ENCODE measurements at places on chromosomes 3 and 15.

DNA sequence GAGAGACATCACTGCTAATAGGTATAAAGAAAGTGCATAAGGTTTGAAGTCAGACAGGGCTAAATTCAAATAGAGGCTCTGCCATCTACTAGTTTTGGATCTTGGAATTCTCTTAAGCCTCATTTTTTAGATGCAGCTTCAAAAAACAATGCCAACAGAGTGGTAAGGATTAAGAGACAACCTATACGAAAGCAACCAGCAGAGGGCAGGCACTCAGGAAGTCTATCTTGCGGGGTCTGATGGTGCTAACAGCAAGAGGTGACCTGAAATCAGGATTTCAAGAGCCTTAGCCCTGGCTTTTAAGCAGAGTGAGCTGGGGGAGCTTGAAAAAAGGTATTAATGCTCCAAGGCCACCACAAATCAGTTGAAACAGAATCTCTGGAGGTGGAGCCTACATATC is 40.7 kb downstream of the LDHAL6B start:
- DNase-seq = peak; percentile 20

DNA sequence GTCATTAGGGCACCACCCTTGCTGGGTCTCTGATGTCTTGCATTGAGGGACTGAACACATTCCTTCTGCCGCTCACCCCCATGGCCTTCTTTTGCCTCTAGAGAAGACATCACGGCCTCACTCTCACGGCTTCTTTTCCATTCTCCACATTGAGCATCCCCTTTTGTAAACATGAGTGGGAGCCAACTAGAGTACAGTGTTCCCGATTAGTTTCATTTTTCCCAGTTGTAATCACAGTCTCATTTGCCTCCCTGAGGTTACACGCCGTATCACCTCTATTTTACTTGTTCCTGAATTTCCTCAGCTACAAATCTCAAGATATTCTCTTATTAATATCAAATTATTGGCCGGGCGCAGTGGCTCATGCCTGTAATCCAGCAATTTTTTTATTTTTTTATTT is 17.5 kb downstream of the USP13 start:
- DNase-seq = no peak

GRCh38 chr3:120839120-120839519 is 68.9 kb upstream of the STXBP5L start:
- no peak for DNase-seq

GRCh38 chr15:60966746-60967145 is 262.4 kb downstream of the RORA start:
- no peak for DNase-seq

- DNase-seq = no peak
These were observed 24.3 kb downstream of the NDUFAF1 start for GRCh38 chr15:41377978-41378377.

- no peak for DNase-seq
These were observed 3.5 kb downstream of the SMAD6 start for GRCh38 chr15:66705277-66706146.

DNA sequence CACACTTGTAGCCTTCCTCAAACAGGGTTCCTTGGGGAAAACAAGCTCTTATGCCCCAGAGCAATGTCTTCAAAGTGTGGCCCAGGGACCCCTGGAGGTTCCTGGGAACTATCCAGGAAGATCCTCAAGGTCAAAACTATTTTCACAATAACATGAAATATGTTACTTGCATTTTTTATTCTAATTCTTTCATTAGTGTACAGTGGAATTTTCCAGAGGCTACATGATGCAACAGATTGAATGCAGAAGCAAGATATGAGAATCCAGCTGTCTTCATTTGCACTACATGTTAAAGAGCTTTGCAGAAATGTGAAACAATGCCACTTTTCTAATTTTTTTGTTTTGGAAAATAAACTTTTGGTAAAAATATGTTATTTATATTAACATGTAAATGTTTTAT is 190.9 kb downstream of the SLC9A9 start:
- no peak for DNase-seq

GRCh38 chr3:14170531-14171159 is 7.8 kb downstream of the XPC start:
- DNase-seq = no peak

- no peak for DNase-seq
These were observed 32.5 kb downstream of the NPTN start for GRCh38 chr15:73600413-73601335.

- peak; percentile 33 for DNase-seq
These were observed 12.6 kb upstream of the HRG start for GRCh38 chr3:186653080-186653707.

DNA sequence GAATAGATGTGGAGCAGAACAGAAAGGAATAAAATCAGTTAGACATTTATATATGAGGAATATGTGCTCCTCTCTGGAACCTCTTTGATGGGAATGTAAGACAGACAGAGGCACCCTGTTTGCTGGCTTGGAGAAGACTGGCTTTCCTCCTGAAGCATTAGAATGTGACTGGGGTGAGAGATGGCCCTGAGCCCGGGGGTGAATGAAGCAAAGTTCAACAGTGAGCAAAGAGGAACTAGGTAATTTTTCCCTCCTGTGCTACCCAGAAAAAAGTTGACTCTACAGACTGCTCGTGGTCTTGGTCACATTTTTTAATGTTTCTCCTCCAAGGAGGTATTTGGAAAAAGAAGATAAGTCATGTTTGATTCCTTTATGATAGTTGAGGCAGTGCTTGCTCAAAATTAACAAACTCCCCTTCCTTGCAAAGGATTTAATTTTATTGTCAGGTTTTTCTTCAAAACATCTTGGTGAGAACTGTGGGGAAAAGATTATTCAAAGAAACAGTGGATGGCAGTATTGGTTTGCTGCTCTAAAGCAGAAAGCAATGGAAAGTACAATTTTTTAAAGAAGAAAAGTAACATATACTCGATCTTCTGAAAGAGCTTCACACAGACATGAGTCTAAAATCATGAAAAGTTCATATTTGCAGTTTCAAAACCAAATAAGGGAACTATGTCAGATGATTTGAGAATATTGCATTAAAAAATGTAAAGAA is 370.4 kb upstream of the CDIN1 start:
- no peak for DNase-seq

GRCh38 chr15:69540622-69541021 is 88.0 kb downstream of the RPLP1 start:
- no peak for DNase-seq

- no peak for DNase-seq
These were observed 70.8 kb upstream of the KLF13 start for GRCh38 chr15:31255732-31256377.

- no peak for DNase-seq
These were observed 701 bp downstream of the EIF5A2 start for GRCh38 chr3:170907637-170908234.

GRCh38 chr3:187841560-187841959 is 96.3 kb upstream of the BCL6 start:
- no peak for DNase-seq

DNA sequence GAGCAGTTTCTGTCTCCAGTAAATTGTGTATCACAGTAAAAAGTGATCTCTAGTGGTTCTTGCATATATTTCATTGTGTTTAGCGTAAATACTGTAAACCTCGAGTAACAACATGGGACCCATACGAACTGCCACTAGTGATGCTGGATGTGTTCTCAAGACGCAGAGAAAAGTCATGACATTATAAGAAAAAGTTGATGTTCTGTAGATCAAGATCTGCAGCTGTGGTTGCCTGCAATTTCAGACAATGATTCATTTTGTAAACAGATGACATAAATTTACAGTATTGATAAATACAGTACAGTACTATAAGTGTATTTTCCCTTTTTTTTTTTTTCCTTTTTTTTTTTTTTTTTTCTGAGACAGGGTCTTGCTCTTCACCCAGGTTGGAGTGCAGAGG is 100.1 kb downstream of the DPH6 start:
- DNase-seq = no peak

DNA sequence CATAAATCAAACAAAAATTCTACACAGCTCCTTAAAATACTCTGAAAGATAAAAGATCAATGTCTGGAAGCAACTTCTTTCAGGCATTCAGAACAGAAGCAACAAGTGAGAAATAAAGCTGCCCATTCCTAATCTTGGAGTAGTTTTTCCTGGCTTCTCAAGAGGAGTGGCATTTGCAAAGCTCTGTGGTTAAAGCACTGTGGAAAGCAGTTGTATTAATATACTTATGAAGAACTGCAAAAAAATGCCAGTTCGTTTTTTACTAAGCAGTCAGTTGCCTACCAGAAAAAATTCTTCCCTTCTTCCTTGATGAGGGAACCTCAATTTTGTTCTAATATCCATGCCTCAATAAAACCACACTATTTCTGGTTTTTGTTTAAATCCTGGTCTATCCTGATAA is 197.8 kb downstream of the TNIK start:
- DNase-seq = no peak

DNA sequence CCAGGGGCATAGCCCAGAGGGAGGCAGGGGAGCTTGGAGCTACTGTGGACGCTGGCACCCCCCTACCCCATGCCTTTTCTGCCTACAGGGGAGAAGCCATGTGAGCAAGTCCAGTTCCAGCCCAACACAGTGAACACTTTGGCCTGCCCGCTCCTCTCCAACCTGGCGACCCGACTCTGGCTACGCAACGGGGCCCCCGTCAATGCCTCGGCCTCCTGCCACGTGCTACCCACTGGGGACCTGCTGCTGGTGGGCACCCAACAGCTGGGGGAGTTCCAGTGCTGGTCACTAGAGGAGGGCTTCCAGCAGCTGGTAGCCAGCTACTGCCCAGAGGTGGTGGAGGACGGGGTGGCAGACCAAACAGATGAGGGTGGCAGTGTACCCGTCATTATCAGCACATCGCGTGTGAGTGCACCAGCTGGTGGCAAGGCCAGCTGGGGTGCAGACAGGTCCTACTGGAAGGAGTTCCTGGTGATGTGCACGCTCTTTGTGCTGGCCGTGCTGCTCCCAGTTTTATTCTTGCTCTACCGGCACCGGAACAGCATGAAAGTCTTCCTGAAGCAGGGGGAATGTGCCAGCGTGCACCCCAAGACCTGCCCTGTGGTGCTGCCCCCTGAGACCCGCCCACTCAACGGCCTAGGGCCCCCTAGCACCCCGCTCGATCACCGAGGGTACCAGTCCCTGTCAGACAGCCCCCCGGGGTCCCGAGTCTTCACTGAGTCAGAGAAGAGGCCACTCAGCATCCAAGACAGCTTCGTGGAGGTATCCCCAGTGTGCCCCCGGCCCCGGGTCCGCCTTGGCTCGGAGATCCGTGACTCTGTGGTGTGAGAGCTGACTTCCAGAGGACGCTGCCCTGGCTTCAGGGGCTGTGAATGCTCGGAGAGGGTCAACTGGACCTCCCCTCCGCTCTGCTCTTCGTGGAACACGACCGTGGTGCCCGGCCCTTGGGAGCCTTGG is 5.6 kb downstream of the CIB1 start:
- DNase-seq = no peak

- no peak for DNase-seq
These were observed 129.0 kb downstream of the BBX start for GRCh38 chr3:107651782-107652181.

DNA sequence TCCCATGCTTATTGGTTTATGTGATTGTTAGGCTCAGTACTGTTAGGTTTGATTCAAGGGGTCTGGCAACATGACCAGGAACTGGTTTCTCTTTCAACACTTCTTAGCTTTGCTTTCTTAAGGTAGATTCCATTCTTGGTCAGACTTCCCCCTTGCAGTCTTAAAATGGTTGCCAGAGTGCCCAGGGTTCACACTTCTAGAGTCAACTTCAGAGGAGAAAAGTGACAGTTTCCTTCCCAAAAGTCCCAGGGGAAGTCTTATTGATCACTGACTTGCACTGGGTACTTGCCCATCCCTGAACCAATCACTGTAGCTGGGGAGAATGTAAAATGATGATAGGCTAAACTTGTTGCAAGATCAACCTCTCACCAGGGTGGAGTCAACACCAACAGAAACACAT is 14.1 kb downstream of the MGLL start:
- no peak for DNase-seq

GRCh38 chr3:124034016-124034843 is 42.3 kb upstream of the ROPN1 start:
- no peak for DNase-seq

- DNase-seq = no peak
These were observed 578.7 kb downstream of the NLGN1 start for GRCh38 chr3:173976281-173976680.

GRCh38 chr3:193330555-193331204 is 47.9 kb downstream of the ATP13A5 start:
- no peak for DNase-seq

- no peak for DNase-seq
These were observed 177.6 kb upstream of the BCL6 start for GRCh38 chr3:187922704-187923416.

GRCh38 chr3:47413751-47414150 is 32.9 kb downstream of the PTPN23 start:
- DNase-seq = no peak

DNA sequence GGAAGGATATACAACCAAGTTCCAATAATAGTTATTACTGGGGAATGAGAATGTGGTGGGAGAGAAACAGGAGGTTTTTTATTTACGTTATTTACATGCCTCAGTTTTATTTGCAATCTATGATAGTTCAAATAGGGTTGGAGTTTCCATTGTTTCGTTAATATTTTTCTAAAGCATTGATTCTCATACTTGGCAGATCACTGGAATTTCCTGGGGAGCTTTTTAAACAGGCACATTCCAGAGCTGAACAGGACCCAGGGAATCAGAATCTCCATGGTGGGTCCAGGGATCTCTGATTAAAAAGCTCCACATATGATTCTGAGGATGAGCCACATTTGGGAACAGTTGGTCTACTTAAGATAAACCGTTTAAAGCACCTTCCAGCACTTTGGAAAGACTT is 123.9 kb downstream of the IL20RB start:
- DNase-seq = no peak

DNA sequence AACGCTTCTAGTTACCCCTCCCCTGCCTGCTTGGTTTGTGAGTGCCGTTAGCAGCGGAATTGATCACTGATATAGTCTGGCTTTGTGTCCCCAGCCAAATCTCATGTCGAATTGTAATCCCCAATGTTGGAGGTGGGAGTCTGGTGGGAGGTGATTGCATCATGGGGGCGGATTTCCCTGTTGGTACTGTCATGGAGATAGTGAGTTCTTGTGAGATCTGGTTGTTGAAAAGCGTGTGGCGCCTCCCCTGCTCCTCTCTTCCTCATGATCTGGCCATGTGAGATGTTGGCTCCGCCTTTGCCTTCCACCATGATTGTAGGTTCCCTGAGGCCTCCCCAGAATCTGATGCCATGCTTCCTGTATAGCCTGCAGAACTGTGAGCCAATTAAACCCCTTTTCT is 47.3 kb upstream of the PGPEP1L start:
- DNase-seq = no peak

- no peak for DNase-seq
These were observed 50.8 kb downstream of the RAB11A start for GRCh38 chr15:65920121-65920520.

DNA sequence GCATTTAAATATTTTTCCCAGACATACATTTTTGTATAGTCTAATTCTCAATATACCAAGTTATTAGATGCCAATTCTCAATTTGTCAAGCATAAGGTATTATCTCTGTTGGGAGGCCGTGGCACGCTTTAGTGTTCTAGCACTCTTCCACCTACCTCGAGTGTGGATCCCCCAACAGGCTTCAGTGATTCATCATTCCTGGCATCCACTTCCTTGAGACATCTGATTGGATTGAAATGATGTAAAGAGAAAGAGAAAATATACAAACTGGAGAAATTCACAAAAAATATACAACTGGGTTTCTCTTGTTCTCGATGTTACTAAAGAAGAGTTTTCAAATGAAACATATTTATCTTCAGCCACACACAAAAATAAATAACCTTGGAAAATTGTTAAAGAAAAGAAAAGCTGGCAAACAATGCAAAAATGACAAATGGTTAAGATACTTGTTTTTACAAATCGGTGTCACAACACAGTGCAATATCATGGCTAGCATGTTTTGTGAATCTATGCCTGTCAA is 218.0 kb upstream of the CDIN1 start:
- DNase-seq = no peak

All from NCI-H526 treated with DMSO at 0.1 percent for 48 hours (cell line).